ENCODE measurements at places on chromosomes 3 and 15.
A peak's percentile ranks its signal among the peaks of the same experiment; 100 is the strongest.

GRCh38 chr3:172367205-172368105 lies 80.8 kb downstream of the GHSR start:
- no peak for DNase-seq

- no peak for DNase-seq
Measured at GRCh38 chr3:59388555-59389270, 338.9 kb upstream of the CFAP20DC start.

GRCh38 chr15:78362716-78363380 lies 22.7 kb downstream of the CRABP1 start:
- DNase-seq, result no peak

DNA sequence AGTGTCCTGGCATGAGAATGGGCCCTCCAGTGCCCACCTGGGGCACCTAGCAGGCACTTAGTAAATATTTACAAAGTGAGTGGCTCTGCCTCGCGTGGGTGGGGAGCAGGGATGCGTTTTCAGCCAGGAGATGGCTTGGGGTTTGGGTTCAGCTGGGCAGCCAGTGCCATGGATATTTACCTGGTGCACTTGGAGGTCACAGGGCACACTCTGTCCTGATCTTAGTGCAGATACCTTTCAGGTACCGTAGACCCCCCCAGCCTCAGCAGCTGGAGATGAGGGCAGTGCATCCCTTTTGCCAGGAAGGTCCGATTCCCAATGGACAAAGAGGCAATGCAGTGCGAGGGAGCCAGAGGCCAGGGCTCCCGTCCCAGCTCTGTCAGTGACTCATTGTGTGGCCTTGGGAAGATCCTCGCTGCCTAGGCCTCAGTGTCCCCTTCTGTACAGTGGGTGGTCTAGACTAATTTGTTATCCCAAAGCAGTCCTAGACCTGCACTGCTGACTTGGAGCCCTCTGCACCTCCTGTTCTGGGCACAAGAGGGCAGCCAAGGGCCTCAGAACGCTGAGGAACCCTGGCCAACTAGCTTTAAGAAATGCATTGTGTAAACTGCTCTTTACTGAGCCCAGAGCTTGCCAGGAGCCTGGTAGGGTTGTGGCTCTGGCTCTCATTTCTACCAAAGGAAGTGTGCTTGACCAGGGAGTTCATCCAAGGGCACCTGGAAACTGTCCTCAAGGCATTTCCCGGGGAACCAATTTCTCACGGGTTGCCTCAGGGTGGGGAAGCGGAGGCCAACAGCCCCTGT lies 16.0 kb downstream of the HDAC11 start:
- DNase-seq, result peak; percentile 49

DNA sequence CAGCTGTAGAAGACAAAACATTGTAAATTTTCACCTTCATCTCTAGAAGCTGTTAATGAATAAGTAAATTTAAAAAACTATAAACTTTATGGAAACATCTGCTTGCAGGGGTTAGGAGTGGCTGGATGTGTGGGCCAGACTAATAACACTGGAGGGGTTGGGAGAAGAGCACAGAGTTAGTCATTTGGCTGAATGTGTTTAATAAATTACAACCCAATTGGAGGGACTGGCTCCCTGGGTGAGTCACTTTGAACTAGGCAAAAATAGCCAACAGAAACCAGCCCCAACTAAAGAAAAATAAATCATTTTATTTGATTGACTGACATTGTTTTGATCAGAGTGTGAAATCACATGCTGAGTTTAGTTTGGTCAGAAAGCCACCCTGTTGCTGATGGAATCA lies 21.8 kb downstream of the DGKG start:
- DNase-seq, result no peak

GRCh38 chr15:70023769-70024491 lies 73.8 kb downstream of the TLE3 start:
- DNase-seq, result no peak

GRCh38 chr3:168021737-168022450 lies 73.8 kb downstream of the GOLIM4 start:
- DNase-seq, result no peak

DNA sequence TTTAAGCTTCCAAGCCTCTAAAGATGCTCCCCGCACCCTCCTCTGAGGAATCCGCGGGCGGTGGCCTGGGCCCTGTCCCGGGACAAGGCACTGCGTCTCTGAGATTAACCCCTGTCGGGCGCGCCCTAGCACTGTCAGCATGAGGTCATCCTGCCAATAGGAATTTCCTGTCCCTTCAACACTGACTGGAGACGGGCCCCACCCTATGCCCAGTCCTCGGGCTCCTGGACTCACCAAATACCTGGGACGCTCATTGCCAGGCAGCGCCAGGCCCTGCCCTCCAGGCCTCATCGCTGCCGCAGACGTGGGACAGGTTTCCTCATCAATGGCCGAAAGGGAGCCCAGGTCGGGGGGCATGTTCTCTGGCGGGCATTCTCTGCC lies 67.6 kb upstream of the SH3GL3 start:
- DNase-seq, result no peak

DNA sequence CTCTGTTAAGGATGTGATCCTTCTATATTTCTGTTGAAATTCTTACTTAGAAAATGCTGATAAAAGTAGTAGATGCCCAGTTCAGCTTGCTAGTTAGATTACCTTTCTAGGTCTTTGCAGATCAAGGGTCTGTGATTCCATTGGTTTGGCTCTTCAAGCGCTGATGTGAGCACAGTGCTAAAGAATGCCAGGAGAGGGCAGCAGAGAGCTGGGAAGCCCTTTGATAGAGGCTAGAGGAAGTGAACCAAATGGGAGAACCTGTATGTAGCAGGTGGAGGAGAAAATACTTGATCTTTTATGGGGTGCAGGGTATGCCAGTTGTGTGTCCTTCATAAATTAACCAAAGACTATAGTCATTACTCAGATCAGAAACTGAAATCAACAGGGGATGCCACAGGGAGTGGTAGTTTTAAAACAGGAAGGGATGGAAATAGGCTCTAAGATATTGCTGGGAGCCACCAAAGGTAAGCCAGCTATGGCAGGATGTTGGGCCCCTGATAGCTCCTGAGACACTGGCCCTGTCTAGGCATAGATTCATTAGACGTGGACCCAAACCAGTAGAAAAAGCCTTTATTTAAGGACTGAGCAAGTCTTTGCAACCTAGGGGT lies 677.4 kb downstream of the SQOR start:
- no peak for DNase-seq

GRCh38 chr3:15536856-15537255 lies 15.3 kb upstream of the COLQ start:
- no peak for DNase-seq

DNA sequence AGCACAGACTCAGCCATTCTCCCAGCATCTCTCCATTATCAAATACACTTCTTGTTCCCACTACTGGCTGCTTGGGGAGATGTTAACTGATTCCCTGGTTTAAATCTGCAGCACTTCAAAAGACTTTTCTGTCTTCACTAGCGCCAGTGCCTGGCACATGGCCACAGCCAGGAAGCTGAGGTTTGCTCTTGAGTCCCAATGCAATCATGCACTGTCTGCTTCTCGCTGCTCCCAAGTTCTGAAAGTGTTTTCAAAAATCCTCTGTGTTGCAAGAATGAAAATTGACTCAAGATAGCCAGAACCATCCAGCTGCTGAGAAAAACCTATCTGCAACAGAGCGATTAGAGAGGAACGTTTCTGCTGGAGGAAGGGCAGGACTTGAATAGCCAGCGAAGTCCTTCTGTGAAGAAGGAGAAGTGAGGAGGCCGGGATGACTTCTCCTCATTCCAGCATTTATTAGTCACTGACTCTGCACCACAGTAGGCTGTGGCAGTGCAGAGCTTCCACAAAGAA lies 358.4 kb upstream of the NR2F2 start:
- DNase-seq, result no peak

GRCh38 chr15:99763827-99764226 lies 30.6 kb upstream of the LYSMD4 start:
- no peak for DNase-seq

DNA sequence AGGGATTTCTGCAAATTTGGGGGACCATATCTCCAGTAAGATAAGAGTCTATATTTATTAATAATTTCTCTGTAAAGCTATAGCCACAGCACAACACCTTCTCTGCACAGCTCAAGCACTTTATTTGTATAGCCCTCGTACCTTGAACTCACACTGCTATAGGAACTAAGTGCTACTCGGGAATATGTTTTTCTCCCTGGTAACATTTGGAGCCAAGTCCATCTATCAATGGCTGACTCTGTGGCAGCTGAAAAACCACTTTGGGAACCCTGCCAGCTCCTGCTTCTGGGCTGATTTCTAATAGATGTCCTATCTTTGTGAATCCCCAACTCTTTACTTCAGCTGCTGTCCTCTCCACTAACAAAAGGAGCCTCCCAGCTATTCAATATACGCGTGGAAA lies 298.5 kb downstream of the GBE1 start:
- no peak for DNase-seq

DNA sequence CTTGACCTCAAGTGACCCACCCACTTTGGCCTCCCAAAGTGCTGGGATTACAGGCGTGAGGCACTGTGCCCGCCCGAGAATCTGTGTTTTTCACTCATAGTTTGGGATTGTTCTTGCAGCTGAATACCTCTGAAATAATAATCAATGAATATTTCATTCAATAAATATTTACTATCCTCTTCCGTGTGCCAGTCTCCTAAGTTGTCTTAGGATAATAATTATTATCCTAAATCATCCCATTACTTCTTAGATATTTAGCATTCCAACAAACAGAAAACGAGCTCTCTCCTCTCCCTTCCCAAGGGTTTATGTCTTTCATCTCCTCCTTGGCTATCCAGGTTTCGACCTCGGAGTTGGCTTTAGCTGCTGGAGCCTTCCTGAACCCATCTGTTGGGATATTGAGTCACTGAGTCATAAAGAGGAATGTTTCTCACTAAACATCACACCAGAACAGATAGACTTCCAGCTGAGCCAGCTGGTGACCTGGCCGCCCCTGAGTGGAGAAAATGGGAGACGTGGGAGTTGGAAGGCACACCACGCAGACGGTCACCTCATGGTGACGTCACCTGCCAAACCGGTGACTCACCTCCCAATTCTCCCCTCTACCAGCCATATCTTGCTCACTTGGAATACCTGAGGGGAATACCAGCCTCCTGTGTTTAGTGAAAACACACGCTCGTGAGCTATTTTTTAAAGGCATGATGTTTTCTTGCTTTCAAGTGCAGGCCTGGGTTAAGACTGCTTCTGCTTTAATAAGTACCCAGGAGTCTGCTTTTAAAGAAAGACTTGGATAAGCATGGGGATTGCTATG lies 43.9 kb downstream of the BHLHE40 start:
- no peak for DNase-seq

DNA sequence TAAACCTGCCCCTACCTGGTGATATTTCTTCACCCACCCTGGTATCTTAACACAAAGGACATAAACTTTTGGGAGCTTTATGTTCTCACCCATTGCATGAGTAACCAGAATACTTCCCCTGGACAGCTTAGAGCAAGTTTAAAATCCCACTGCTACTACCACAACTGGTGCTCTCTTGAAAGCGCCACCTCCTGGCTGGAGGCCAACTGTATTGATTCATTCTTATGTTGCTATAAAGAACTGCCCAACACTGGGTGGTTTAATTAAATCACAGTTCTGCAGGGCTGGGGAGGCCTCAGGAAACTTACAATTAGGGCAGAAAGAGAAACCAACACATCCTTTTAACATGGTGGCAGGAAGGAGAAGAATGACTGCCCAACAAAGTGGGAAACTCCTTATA lies 592.4 kb downstream of the EPHA3 start:
- DNase-seq, result no peak

- no peak for DNase-seq
Measured at GRCh38 chr15:50100486-50100885, 18.5 kb downstream of the ATP8B4 start.

GRCh38 chr3:43248185-43248583 lies 38.2 kb upstream of the SNRK start:
- no peak for DNase-seq

DNA sequence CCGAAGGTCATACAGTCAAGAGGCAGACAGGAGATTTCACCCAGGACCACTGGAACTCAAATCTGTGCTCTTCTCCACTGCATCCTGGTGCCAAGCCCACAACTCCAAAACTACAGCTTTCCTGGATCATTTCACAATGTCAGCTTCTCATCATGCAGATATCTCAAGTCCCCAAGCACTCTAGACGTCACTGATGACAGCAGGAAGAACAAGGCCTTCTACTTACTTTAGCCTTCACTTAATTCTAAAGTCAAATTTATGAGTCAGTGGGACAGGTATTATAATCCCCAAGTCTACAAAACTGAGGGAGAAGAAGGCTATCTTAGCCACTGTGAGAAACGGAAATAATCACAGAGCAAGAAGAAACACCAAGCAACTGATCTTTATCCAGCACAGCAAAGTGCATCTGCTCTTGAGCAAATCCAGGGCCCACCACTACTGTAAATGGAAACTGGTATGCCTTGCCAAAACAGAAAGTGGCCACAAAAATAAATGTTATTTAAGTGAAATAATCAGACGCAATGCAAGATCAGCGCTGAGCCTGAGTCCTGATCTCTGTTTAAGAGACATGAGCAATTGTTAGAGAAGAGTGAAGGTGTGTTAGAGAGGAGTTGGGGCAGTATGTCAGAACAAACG lies 928 bp downstream of the RAD18 start:
- no peak for DNase-seq

GRCh38 chr3:135641761-135642160 lies 323.8 kb upstream of the PPP2R3A start:
- no peak for DNase-seq

DNA sequence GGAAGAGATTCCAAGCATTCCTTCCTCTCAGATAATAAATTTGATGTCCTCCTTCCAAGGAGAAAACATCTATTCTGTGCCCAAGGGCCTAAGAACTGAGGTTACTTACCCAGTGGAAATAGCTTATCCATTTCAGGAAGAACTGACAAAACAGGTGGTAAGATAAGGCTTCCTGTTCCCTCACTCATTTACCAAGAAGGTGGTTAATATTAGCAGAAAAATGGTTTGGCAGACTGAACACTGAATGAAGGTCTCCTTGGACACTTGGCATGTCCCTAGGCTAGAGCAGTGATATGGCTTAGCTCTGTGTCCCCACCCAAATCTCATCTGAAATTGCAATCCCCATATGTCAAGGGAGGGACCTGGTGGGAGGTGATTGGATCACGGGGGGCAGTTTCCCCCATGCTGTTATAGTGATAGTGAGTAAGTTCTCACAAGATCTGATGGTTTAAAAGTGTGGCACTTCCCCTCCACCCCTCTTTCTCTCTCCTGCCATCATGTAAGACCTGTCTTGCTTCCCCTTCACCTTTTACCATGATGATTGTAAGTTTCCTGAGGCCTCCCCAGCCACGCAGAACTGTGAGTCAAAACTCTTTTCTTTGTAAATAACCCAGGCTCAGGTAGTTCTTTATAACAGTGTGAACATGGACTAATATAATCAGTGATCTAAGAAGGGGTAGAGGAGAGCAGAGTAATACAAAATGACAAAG lies 127.4 kb downstream of the ST8SIA2 start:
- DNase-seq, result no peak

- no peak for DNase-seq
Measured at GRCh38 chr3:141578202-141578973, 91.6 kb downstream of the RASA2 start.

GRCh38 chr3:136990826-136991225 lies 33.0 kb downstream of the IL20RB start:
- DNase-seq, result no peak

GRCh38 chr15:67405208-67406191 lies 115.4 kb upstream of the C15orf61 start:
- no peak for DNase-seq
